ENCODE measurements at places on chromosomes 13 and 19.

DNA sequence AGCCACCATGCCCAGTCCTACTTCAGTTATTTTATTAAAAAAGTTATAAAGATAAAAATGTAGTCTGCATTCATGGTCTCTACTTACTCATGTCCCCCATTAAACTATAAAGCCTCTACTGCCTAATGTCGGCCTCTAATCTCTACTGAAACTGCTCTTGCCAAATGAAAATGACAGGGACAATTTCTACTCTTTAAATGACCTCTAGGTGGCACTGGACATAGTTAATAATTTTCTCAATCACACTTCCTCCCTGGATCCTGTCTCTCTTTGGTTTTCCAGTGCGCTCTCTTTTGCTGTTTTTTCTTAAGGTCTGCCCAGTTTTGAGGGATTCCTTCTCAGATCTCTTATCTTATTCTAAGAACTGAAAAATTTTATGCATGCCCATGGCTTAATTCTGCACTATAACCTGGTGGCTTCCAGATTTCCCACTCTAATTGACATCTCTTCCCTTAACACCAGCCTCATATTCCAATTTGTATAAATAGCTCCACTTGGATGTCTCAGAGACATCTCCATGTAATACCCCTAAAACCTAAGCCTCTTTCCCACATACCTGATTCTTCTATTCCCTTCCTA lies 54.3 kb downstream of the MTMR6 start:
- DNase-seq = no peak

- no peak for DNase-seq
Measured at GRCh38 chr19:6602729-6603114, 11.8 kb upstream of the CD70 start.

GRCh38 chr13:93982179-93982918 lies 497.1 kb downstream of the DCT start:
- DNase-seq = no peak

- no peak for DNase-seq
Measured at GRCh38 chr13:52896827-52897659, 48.6 kb upstream of the PCDH8 start.

- no peak for DNase-seq
Measured at GRCh38 chr13:26221399-26221720, 754 bp downstream of the RNF6 start.

DNA sequence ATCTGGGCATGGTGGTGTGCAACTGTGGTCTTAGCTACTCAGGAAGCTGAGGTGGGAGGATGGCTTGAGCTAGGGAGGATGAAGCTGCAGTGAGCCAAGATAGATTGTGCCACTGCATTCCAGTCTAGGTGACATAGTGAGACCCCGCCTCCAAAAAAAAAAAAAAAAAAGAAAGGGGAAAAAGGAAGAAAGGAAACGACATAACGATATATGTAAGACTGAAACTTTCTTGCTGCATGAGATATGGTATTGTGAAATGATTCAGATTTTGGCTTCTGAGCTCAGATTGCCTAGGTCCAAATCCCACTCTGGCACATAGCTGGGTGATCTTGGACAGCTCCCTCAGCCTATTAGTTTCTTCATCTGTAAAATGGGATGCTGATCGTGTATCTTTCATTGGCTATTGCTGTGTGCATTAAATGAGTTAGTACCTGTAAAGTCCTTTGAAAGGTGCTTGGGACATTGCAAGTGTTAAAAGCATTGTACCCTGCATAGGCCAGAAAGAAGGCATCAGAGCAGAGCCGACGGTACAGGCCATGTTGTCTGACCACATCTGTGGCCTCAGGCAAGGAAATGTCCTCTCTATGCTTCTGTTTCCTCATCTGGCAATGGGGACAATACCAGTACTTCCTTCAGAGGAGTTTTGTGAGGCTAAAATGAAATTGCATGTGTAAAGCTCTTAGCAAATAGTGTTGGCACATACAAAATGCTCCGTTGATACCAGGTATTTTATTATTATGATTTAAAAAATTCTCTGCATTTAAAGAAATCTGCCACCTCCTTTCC lies 32.6 kb upstream of the SLC46A3 start:
- no peak for DNase-seq
